ENCODE measurements at places on chromosomes 5 and 9.
A peak's percentile ranks its signal among the peaks of the same experiment; 100 is the strongest.

- no peak for DNase-seq
Measured at GRCh38 chr9:120712539-120713031, 1.7 kb downstream of the MEGF9 start.

DNA sequence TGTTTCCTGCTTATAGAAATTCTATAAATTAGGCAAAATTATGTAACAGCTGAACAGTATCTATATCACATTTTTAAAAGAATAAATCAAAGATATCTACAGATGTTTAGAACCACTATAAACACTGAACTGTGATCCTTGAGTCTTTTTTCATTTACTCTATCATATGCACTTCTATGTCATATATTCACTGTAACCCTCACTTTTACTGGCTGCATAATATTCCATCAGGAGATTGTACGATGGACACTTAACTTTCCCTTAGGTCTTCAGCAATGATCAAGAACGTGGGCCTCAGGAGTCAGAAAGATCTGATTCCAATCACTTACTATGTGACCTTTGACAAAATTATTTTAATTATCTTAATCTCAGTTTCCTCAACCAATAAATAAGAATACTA is 41.0 kb downstream of the CLINT1 start:
- DNase-seq = no peak

- no peak for DNase-seq
Measured at GRCh38 chr5:73780302-73781080, 154.5 kb downstream of the ARHGEF28 start.

DNA sequence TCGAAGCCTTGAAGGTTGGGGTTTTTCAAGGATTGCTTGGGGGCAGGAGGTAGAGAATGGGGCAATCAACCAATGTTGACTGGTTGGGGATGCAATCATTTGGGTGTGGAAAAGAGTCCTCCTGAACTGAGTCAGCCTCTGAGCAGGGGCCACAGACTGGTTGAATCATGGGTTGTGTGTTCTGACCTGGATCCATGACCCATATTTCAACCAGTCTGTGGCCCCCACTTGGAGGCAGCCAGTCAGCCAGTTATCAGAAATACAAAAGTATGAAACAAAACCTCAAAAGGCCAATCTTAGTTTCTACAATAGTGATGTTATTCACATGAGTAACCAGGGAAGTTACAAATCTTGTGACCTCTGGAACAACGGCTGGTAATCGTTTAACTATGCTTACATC is 81.4 kb upstream of the RANBP6 start:
- no peak for DNase-seq

GRCh38 chr5:51997500-51997899 is 614.3 kb downstream of the ISL1 start:
- DNase-seq = no peak

- DNase-seq = no peak
Measured at GRCh38 chr9:137470785-137471184, 11.7 kb upstream of the NSMF start.

DNA sequence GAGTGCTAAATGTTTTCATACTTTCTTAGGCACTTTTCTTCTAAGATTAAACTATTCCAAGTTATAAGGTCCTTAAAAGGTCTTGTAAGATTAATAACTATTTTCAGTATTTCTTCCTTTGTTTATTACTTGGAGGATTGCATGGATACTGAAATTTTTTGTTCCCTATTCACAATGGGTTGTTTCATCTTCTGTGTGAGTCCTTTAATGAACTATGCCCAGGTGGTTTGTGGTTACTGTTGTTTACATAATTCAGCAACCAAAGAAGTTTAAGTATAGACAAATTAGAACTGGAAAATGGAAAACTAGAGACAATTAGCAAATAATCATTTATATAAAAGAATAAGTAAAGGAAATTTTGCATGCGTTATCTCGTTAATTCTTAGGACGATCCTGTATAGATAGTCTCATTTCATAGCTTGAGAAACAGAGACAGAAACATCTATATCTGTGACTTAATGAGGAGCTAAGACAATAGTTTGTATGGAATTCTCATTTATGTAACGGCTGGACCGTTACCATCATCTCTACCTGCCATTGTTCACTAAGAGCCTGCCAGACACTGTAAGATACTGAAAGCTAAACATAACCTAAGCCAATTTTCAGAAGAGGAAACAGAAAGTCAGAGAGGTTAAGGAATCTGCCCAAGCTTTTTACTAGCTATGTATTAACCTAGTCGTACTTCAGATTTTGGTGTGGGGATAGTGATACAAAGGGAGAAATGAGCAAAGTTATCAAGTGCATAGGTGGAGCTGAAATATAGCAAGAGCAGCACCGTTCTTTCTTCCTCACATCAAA is 148.2 kb downstream of the PAM start:
- DNase-seq = no peak

GRCh38 chr5:30447431-30447830 is 746.1 kb upstream of the CDH6 start:
- no peak for DNase-seq

GRCh38 chr9:13529321-13530104 is 250.0 kb upstream of the MPDZ start:
- no peak for DNase-seq

GRCh38 chr9:137463931-137464290 is 4.8 kb upstream of the NSMF start:
- DNase-seq = no peak

- no peak for DNase-seq
Measured at GRCh38 chr5:107196500-107197059, 474.2 kb downstream of the EFNA5 start.

GRCh38 chr5:122181863-122182262 is 52.5 kb downstream of the ZNF474 start:
- DNase-seq = no peak

GRCh38 chr5:60701321-60701968 is 1.5 kb upstream of the DEPDC1B start:
- DNase-seq = no peak

DNA sequence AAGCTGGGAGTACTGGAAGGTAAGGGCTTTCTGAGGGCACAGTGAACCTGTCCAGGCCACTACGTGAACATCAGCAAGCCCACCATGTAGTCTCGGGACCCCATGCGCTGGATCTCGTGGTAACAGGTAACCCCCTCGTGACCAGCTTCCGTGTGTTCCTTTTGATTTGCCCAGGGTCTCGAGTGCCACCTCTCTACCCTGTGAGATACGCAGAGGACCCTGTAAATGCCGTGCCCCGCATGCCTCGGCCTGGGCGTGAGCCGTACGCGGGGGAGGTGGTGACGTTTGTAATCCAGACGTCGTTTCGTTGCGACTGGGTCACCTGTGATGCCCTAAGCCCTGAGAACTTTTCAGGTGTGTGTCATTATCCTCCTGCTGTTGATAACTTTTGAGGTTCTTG is 45.5 kb downstream of the TENT4A start:
- no peak for DNase-seq

- peak; percentile 68 for DNase-seq
Measured at GRCh38 chr9:137241490-137242268, 592 bp downstream of the TUBB4B start.

- DNase-seq = no peak
Measured at GRCh38 chr5:14781106-14781505, 90.5 kb downstream of the ANKH start.

DNA sequence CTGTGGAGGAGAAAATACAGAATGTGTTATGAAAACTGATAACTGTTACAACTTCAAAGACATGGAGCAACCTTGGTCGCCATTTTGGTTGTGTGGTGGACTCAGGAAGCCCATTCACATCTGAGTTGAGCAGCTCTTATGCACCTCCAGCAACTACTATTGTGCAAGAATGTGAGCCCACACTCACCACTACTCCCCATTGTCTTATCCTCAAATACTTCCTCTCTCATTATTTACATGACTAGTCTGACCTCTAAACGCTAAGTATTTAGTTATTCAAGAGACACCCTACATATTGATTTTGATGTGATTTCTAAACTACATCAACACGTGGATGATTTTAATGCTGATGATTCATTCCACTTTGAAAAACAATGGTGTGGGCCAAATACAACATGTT is 516.6 kb upstream of the CLINT1 start:
- DNase-seq = no peak

DNA sequence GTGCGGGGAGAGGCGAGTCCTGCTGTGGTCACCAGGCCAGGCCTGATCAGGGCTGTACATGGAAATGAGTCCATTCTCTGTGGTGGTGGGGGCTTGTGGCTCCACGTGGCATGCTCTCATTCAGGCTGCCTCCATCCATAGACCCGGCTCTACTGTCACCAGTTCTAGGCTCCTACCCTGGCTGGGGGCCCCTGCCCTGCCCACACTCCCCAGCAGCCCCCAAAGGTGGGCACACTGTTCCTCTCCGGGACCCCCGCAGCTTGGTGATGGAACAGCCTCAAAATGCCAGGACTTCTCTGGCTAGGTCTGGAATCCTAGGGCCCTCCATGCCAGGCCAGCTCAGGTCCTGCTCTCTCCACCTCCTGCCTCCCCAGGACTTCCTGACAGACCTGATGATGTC is 111.7 kb downstream of the DAB2IP start:
- DNase-seq = no peak

DNA sequence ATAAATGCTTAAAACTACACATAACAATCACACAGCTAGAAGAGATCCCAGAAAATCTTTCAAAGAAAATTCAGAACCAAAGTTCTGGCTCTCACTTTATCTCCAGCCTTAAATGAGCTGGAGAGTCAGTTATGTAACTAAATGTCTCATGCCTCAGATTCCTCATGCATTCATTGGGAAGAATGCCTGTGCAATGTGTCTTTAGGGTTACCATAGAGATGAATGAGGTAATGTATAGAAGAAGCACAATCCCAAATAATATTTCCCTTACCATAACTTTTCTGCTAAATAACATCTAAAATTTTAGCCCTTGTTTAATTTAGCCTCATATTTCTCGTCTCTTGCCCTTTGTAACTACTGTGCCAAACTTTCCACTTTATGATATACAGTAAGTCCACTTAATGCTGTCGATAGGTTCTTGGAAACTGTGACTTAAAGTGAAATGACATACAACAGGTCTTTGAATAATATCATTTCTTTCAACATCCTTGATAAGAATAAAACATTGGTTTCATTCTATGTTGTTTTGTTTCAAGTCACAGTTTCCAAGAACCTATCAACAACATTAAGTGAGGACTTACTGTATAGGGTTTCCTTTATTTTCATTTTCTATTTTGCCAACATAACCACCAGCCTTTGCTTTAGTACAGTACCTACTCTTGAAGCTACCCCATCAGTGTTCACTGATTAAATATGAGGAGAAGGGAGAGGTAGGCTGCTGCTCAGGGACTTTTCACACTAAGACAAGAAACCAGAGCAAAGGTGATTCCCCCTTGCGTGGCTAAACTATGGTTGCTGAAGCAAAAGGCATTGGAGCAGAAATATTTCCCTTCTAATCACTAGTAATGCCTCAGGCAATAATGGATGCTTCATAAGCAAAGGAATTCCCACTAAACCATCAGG is 295.7 kb upstream of the PTGER4 start:
- no peak for DNase-seq

- DNase-seq = no peak
Measured at GRCh38 chr9:15531380-15531779, 20.6 kb upstream of the PSIP1 start.

DNA sequence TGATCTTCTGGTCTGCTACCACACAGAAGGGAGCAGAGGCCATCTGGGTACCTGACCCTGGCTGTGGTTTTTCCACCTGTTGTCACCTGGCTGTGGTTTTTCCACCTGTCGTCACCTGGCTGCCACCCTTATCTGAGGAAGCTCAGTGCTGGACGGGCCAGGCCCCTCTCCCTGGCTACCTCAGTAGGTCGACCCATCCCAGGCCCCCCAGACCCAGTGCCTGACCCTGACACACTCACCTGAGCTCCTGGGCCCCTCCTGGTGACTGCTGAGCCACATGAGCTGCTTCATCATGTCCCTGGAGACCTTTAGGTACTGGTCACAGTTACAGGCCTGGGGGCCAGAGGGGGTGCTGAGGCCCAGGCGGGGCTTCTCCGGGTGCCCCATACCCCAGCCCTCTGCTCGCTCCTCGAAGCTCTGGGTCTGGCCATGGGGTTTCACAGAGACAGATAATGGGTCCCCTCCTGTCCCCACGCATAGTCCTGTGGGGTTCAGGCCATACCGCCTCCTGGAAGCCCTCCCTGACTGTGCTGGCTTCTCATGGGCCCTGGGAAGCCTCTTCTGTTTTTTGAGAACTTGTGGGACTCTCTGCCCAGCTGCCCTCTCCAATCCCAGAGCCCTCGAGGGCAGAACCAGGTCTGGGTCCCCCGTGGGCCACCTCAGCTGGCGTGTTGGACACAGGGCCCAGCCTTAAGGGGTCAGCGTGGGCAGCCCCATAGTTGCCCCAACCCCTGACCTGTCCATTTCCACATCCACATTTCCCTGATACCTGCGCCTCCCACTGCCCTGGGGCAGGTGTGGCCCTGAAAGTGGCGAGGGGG is 7.5 kb upstream of the NRARP start:
- DNase-seq = no peak

- DNase-seq = no peak
Measured at GRCh38 chr5:67065696-67066095, 130.9 kb downstream of the CD180 start.

- DNase-seq = no peak
Measured at GRCh38 chr9:98159790-98160189, 32.6 kb downstream of the CORO2A start.

- no peak for DNase-seq
Measured at GRCh38 chr9:124696101-124696500, 75.0 kb downstream of the NR6A1 start.

GRCh38 chr5:111326551-111326950 is 102.4 kb downstream of the CAMK4 start:
- DNase-seq = no peak

DNA sequence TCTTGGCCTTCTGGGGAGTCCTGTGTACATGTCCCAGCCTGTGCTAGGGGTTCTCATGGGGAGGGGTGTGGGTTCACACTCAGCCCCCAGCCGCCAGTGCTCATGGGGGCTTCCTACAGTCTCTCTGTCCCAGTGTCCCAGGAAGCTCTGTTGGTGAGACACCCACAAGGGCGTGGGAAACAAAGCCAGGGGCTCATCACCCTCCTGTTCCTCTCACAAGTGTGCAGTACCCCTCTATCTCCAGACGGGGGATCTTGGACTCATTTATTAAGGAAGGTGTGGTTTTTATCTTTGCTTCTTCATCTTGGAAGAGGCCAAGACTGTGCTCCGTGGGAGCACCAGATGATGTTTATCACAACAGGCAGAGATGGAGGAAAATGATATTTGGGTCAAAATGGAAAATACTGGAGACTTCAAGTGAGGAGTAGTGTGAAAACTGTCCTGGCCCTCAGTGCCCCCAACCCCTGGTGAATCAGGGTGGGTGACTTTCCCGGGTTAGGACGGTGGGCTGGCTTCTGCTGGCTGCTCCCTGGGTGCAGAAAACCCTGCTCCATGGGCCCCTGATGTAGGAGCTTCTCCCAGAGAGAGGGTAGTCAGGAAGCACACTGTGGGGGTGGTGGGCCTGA is 15.2 kb downstream of the TMEM171 start:
- no peak for DNase-seq

DNA sequence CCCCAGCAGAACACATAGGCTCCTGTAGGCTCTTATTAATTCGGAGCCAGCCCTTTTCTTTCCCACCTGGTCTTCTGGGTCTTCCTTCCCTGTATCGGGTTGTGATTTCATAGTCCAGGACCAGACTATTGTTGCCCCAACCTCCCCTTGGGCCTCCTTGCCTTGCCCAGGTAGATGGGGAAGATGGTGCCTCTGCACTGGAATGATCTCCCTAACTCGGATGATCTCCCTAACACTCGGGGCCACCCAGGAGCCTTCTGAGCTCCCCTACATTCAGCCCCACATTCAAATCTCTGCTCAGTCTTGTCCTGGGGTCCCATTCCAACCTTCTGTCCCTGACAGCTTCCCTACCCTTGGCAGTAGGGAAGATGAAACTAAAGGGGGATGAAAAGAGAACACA is 2.7 kb upstream of the IRF1 start:
- DNase-seq = no peak

GRCh38 chr5:6525910-6526309 is 77.3 kb downstream of the UBE2QL1 start:
- DNase-seq = no peak
